ENCODE measurements at places on chromosomes 11 and 22.

GRCh38 chr11:122995526-122995925 is 13.9 kb upstream of the BSX start:
- DNase-seq = no peak

DNA sequence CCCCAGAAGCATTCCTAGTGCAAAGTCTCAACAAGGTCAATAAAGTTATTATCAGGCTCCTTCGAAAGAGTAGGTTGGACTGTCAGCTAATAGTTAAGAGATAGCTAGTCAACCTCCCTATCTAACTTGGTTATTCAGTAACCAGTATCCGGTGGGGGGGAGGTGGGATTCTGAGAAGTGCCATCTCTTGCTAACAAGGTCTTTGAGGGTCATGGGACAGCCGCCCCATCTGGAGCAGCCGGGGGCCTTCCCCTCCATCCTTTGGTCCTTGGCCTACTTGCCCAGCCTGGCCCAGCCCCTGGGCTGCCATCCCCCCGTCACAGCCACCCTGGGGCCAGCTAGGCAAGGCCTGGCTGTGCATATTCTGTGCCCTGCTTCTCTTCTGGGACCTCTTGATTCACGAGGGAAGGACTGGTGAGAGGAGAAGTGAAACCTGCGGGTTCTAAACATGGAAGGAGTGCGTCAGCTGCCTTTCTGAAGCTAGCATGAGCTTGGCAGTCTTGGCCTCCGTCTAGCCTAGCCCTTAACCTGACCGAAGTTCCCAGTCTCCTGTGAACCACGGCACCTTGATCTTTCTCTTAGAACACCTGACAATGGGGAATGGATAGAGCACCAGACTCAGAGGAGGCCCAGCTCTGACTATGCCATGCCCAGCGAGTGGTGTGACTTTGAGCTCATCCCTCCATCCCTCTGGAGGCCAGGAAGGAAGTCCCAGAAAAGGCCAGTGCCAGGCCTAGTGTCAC is 9.3 kb downstream of the SLC37A2 start:
- no peak for DNase-seq

DNA sequence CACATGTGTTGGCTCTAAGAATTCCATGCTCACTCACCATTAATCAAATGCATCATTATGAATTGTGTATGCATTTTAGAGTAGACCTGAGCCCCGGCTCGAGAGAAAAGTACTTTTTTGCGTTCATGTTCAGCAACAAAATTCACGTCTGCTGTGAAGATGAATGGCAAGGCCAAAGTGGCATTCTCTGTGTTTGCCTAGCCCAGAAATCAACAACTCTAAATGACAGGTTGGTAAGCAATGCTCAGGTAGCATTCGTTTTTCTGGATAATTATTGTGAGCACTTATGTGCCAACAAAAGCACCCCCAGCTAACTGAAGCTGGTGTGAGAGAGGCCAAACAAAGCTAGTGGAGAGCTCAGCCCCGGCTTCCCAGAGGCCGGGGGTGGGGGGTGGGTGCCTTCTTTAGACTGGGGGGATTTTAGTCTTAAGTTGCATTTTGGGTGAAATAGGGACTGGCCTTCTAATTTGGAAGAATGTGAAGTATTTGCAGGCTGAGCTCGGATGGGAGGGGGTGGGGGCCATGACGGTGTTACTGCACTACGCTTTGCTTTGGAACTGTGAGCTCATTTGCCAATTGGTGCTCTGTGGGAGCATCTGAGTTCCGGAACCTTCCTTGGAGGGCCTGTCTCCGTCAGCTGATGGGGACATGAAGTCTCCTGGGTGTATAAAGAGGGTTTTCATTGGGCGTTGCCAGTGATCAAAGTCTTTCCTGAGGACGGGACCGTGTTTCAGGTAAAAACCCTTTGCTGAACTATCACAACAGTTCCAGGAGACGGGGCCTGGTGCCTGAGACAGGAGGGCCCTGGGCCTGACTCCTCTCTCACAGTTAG is 29.0 kb upstream of the ALX4 start:
- DNase-seq = no peak

DNA sequence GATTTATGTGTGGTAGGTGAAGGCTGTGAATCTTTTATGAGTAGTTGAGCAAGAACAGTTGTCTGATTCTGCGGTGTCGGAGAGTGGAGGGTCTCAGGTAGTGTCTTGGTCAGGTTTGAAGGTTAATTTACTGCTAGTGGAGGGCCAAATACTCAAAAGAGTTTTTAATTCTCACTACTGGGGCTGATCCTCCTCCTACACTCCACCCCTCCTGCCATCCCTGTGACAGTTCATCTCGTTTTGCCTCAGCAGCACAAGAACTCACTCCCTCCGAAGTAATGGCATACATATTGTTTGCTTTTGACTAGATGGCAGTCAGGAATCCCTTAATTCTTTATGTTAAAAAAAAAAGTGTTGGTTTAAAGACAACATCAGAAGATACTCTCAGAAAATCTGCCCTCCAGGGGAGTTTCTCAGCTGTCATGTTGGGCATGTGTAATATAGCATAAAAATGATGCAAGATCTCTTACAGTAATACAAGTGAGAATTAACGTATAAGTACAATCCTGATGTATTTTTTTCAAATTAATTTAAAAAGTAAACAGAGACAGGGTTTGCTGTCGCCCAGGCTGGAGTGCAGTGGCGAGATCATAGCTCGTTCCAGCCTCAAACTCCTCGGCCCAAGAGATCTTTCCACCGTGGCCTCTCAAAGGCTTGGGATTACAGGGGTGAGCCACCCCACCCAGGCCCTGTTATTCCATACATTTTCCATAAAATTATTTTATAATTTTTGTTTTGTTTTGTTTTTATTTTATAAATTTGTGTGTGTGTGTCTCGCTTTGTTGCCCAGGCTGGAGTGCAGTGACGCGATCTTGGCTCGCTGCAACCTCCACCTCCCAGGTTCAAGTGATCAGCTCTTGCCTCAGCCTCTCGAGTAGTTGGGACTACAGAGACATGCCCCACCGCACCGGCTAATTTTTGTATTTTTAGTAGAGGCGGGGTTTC is 1.3 kb downstream of the FAR1 start:
- DNase-seq = peak; percentile 25

DNA sequence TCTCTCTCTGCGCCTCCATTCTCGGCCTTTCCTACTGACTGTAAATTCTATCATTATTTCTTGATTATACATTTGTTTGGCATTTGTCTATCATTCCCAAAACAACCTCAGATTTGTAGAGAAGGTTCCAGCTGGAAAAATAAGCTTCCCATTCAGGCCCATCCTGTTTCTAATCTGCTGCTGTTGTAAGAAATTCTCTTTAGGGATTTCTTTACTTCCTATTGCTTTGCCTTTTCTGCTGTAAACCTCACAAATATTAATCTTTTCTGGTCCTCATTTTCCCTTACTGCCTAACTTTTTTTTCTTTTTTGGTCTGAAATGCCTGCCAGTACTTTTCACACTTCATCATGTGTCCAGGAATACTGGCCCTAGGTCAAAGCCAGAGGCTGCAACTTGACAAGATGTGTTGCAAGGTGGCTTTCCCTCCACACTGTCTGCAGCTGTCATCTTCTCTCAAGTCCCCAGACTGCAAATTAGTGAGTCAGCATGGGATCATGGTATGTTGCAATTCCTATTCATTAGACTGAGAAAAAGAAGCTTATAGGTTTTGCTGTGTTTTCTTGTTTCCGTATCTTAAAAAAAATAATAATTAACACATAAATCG is 858.7 kb upstream of the CHORDC1 start:
- DNase-seq = no peak

DNA sequence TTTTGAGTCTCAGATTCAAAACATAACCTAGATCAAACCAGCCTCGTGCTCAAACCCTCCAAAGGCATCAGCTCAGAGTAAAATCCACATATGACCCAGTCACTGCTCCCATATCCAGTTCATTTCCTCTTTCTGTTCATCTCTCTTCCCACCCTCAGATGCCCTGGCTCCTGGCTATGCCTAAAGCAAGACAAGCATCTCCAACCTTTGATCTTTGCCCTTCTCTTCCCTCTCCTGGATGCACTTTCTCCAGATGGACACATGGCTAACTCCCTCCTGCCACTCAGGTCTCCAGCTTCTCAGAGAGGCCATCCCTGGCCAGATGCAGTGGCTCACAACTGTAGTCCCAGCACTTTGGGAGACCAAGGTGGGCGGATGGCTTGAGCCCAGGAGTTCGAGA is 14.3 kb upstream of the CREB3L1 start:
- no peak for DNase-seq

DNA sequence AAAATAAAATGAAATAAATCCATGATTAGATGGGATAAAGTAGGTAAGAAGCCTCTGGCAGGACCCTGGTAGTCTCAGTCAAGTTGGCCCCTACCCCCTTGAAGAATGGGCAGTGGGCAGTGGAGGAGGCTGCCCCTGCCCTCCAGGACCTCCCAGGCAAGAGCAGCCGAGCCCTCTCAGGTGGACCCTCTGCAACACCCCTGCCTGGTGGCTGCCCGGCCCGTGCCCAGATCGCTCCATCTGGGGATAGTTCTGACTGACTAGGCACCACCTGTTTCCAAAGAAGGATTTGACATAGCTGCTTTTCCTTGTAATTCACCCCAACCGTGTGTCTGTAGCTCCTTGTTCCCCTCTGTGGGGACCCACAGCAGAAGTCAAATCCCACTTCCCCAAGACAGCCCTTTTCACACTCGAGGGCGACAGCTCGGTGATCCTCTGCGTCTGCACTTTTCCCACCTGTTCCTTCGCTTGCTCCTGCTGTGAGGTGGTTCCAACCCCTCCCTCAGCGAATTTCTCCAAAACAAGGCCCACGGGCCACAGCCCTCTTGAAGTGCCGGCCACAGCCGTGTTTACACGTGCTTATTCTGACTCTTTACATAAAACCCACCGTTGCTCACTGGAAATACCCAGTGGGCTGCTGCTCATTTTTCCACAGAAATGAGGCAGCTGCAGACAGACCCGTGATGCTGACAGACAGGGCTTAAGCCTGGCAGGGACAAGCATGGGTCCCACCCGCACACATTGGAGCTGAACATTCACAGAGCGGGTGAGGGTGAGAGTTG is 5.5 kb upstream of the TMPRSS13 start:
- DNase-seq = no peak

- no peak for DNase-seq
Measured at GRCh38 chr11:111815489-111815888, 49.3 kb upstream of the PPP2R1B start.

DNA sequence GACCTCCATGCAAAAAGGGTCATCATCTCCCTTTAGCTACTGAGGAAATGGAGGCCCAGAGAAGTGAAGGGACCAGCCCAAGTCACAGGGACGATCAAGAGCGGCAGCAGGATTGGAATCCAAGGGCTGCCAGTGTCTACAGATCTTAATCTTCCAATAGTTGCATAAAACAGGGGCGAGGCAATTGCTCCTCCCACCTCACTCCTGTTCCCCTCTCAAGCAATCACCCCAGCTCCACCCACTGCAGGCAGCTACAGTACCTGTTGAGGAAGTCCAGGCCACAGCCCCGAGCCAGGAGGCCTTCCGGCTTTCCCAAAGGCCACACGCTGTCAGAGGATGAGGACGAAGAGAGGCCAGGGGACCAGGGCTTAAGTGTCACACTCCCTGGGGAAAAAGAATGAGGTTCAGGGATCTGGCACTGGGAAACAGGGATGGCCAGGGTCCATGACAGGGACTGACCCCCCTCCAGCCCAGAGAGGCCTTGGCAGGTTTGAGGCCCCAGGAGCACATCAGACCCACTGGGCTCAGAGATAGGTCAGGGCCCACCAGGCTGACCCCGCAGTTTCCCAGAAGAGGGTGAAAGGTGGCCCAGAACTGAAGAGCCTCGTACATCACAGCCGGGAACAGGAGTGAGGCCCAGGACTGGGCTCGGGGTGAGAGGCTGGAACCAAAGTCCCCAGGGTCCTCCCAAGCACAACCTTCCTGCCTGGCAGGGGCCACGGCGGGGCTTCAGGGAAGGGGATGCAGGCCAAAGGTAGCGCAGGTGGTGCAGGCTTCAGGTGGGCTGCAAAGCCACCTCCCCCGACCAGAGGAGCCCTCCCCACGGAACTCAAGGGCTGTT is 16.4 kb upstream of the MFNG start:
- DNase-seq = no peak

DNA sequence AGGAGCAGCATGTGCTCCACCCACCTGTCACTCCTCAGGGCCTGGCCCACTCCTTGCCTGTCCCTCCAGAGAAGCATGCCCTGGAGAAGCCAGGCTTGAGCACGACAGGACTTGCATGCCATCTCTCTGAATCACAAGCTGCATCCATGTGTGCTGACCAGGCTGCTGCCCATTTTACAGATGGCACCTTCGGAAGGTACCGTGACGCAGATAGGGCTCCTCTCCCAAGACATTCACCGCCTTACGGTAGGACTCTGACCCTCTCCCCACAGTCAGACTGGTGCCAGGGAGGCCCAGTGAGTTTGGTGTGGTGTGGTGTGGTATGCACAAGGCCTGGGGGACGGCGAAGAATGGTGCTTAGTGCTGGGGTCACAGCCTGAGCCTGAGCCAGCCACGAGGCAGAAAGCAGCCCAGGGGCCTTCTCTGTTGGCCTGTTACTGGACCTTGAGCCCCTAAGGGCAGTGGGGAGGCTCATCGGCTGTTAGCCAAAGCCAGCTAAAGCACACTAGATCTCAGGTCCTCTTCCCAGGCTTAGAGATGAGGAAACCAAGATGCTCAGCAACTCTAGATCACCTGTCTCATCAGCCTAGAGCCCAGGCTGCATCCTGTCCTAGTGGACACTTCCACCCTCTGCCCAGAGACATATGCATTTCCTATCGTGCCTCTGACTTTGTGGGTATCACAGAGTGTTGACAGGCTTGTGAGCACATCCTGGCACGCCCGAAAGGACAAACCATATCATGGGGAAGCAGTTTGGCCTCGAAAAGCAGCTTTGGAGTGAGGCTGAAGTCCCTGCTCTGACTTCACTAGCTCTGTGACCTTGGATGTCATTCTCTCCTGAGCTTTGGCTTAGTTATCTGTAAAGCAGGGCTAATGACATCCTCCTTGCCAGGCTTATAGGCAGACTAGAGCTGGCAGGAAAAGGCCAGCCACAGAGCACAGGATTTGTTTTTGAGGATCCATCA is 17.8 kb downstream of the CYB5R2 start:
- DNase-seq = no peak

- no peak for DNase-seq
Measured at GRCh38 chr11:40602866-40603552, 856.4 kb downstream of the LRRC4C start.

- no peak for DNase-seq
Measured at GRCh38 chr11:13290221-13290980, 12.8 kb downstream of the BMAL1 start.

DNA sequence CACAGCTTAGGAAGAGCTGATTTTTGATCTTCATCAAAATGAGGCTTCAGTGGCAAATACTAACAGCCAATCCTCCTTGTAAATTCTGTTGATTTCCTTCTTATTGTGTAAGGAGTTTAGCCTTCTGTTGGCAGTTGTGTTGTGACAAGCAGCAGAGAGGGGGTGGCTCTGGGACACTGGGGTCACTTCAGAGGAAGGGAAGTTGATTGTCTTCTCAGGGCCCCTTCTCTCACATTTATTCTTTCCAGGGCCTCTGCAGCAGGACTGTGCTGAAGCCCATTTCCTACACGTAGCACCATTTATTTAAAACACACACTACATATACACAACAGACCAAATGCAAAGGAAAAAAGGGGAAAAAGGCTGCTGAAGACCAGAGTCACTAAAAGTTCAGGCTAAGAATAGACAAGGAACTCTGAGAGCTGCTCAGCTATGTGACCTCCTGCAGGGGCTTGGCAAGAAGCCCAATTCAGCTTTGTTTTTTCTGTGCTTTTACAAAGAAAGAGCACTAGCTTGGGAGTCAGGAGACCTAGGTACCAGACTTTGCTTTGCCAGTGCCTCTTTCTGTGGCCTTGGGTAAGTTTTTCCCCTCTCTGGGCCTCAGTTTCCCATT is 28.3 kb upstream of the UPB1 start:
- DNase-seq = no peak

- no peak for DNase-seq
Measured at GRCh38 chr11:27894552-27894951, 194.3 kb upstream of the BDNF start.

All from activated CD4-positive, alpha-beta T cell treated with anti-CD3 and anti-CD28 coated beads, Interleukin-2, amount 50 U/mL, for 16 hours (primary cell).